SK-N-SH (cell line): ENCODE measurements at places on chromosomes 12 and 14. TPM values are rescaled to one million over a fixed set of nuclear protein-coding genes. Genes with fewer than 3 reads are reported as not detected.

DNA sequence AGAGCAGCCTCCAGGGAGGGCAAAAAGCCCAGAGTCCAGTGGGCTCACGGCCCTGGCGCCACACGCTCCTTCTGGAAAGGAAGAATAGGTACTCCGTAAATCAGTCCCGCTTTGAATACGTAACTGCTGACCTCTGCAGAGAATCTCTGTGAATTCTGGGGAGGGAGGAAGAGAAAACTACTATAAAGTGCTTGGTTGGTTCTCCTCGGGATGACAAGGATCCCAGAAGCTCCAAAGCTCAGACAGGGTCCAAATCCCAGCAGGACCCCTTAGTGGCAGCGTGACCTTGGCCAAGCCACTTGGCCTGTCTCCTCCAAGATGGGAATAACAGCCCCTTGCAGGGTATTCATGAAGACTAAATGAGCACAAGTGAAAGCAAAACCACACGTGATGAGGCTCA is 31.7 kb downstream of the ANO2 start:
- no peaks in the 10 kb centered on the region for H3K36me3 ChIP-seq
- H3K27me3 ChIP-seq, result peaks cover 55% of the 10 kb centered on the region; the same call in 1 of the 2 replicates
- no peak overlapping the region for H3K4me3 ChIP-seq
- no peak for DNase-seq

Gene SCNN1A
- 0.71 and 1.6 TPM in 2 replicates for polyA plus RNA-seq

Gene PTPRB
- polyA plus RNA-seq, result 1.1 and 2.0 TPM in 2 replicates

Gene ACOT4
- polyA plus RNA-seq, result 0.12 and 0.13 TPM in 2 replicates

GRCh38 chr14:89011355-89012281 is 187.2 kb downstream of the TTC8 start:
- H3K27me3 ChIP-seq, result no peaks in the 10 kb centered on the region
- no peak overlapping the region for H3K4me3 ChIP-seq
- no peaks in the 10 kb centered on the region for H3K36me3 ChIP-seq
- H3K27ac ChIP-seq, result no peak overlapping the region

Gene RAD51AP1
- polyA plus RNA-seq, result 6.0 and 7.1 TPM in 2 replicates

DNA sequence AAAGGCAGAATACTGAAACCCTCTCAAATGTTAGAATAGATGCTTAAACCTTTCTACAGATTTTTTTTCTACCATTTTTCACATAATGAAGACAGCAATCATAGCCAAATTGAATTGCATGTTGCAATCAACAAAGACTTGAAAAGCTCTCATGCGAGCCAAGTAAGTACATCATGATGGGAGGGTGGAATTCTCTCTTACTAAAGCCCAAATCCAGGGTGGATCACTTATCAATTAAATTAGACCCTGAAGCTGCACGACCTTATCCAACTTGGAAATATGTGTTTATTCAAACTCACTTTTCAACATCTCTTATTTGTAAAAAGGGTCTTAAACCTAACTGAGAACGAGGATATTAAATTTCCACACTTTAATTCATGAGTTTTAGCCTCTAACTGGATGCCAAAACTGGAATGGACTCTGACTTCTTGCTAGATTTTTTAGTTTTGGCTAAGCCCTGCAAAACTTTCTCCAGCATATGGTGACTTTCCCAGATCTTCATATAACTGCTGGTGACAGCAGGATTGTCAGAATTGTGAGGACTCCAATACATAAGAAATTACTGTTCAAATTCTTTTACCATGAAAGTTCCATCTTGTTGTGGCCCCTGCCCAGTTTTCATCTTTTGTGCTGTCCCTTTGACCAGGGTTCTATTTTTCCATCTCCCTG is 53.6 kb downstream of the HECTD4 start:
- H3K36me3 ChIP-seq, result no peaks in the 10 kb centered on the region
- no peak overlapping the region for H3K27ac ChIP-seq
- no peaks in the 10 kb centered on the region for H3K27me3 ChIP-seq
- no peaks in the 10 kb centered on the region; the same call in 1 of the 2 replicates for H3K4me1 ChIP-seq
- DNase-seq, result no peak

GRCh38 chr14:31037709-31038221 is 11.6 kb upstream of the STRN3 start:
- no peak overlapping the region for H3K27ac ChIP-seq
- no peak overlapping the region for H3K4me3 ChIP-seq
- H3K27me3 ChIP-seq, result no peaks in the 10 kb centered on the region

DNA sequence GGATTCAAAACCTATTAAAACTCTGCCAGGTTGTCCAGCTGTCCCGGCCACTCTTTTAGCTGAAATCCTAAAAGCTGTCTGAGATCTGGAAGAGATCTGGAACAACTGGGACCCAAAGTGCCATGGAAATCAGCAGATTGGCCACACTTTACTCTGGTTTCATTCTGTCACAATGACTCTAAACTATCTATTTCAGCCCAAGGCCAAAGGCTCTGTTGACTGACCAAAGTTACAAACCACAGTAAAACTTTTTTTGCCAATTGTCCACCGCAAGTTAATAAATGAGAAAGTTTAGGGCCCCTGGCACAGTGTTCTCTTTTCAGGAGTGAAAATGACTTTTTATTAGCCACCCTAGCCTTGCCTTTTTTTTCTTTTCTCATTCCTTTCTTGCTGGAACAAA is 113.4 kb upstream of the CPM start:
- DNase-seq, result no peak
- no peaks in the 10 kb centered on the region for H3K27me3 ChIP-seq
- no peak overlapping the region for H3K27ac ChIP-seq
- no peaks in the 10 kb centered on the region for H3K36me3 ChIP-seq
- no peak overlapping the region for H3K4me3 ChIP-seq

GRCh38 chr12:112964067-112964670 is 14.2 kb upstream of the OAS2 start:
- no peaks in the 10 kb centered on the region for H3K4me1 ChIP-seq
- no peaks in the 10 kb centered on the region for H3K27me3 ChIP-seq
- H3K36me3 ChIP-seq, result no peaks in the 10 kb centered on the region; the same call in 1 of the 2 replicates
- H3K27ac ChIP-seq, result no peak overlapping the region
- H3K4me3 ChIP-seq, result no peak overlapping the region
- no peak for DNase-seq
